ENCODE measurements at places on chromosomes 13 and 19.

GRCh38 chr13:21075379-21076249, 14.2 kb upstream of the LATS2 start:
- no peak for DNase-seq
- no peak overlapping the region for H3K27ac ChIP-seq
- peaks cover 34% of the 10 kb centered on the region for H3K4me1 ChIP-seq
- H3K4me3 ChIP-seq: no peak overlapping the region

GRCh38 chr13:109706015-109706715, 80.2 kb downstream of the IRS2 start:
- H3K4me3 ChIP-seq: no peak overlapping the region
- no peaks in the 10 kb centered on the region for H3K4me1 ChIP-seq
- no peak for DNase-seq
- H3K27me3 ChIP-seq: no peaks in the 10 kb centered on the region
- H3K27ac ChIP-seq: no peak overlapping the region
- no peaks in the 10 kb centered on the region for H3K36me3 ChIP-seq

DNA sequence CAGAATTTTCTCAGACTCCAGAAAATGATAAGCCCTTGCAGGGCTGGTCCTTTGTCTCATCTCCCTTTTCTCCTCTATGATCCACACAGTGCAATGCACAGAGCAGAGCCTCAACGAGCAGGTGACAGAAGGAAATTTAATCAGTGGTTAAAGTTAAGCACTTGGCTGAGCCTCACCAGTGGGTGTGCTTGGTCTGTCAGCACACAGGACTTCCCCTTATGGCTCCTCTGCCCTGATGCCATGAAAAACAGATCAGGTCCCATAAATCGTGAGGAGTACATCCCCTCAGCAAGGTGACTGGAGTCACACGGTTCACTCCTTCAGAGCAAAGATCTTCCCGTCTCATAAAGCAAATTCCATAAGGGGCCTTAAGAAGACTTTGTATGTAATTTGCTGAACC, 818.2 kb downstream of the UQCRFS1 start:
- no peaks in the 10 kb centered on the region for H3K36me3 ChIP-seq
- no peak overlapping the region for H3K27ac ChIP-seq
- DNase-seq: no peak
- no peaks in the 10 kb centered on the region for H3K27me3 ChIP-seq
- H3K4me3 ChIP-seq: no peak overlapping the region

DNA sequence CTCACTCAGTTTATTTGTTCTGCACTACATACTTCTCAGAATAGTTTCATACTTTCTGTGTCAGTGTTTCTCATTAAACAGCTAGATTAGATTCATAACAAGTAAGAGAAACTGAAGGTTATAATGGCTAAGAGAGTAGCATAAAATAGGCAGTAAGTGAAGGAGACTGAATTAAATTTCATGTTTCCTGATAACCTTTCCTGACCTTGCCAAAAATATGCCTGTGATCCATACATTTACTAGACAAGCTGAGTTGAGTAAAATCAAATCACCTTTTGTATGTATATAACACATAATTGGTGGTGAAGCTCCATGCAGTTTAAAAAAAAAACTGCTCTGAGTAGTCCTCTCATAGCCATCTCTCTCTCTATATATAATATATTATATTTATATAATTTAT, 545.3 kb upstream of the PCDH20 start:
- H3K27me3 ChIP-seq: no peaks in the 10 kb centered on the region
- H3K4me3 ChIP-seq: no peak overlapping the region
- no peak overlapping the region for H3K27ac ChIP-seq
- H3K4me1 ChIP-seq: no peaks in the 10 kb centered on the region
- DNase-seq: no peak
- no peaks in the 10 kb centered on the region for H3K36me3 ChIP-seq

Data from HepG2 (cell line).